ENCODE measurements at places on chromosomes 3 and 15.
A peak's percentile ranks its signal among the peaks of the same experiment; 100 is the strongest.

DNA sequence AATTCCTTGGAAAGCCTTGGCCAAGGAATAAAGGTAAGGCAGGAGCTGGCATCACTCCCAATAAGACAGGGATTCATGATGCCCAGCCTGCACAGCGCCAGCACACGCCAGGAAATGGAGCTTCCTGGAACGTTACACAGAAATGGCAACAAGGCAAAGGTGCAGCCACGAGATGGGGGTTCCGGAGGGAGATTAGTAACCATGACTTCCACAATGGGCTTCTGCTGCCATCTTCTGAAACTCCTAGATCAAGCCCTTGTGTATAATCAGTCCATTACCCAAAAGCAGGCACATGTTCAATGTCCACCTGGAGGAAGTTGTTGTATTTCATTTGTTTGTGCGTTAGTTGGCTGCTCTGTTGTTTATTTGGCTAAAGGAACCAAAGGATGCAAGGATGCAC lies 131.2 kb upstream of the TRIM42 start:
- DNase-seq: no peak
- no peak overlapping the region for H3K4me3 ChIP-seq
- H3K36me3 ChIP-seq: no peaks in the 10 kb centered on the region
- no peak overlapping the region for H3K27ac ChIP-seq
- H3K27me3 ChIP-seq: no peaks in the 10 kb centered on the region
- no peaks in the 10 kb centered on the region for H3K4me1 ChIP-seq

GRCh38 chr3:20185331-20185678 lies 701 bp downstream of the SGO1 start:
- DNase-seq: peak; percentile 26
- H3K36me3 ChIP-seq: peaks cover 4% of the 10 kb centered on the region
- H3K27me3 ChIP-seq: no peaks in the 10 kb centered on the region
- peak overlapping the region; percentile 33 for H3K27ac ChIP-seq
- H3K4me1 ChIP-seq: peaks cover 3% of the 10 kb centered on the region
- peak overlapping the region; percentile 52 for H3K4me3 ChIP-seq

GRCh38 chr15:51726302-51727073 lies 11.0 kb downstream of the LYSMD2 start:
- no peaks in the 10 kb centered on the region for H3K27me3 ChIP-seq
- H3K4me1 ChIP-seq: no peaks in the 10 kb centered on the region
- no peak overlapping the region for H3K4me3 ChIP-seq
- no peaks in the 10 kb centered on the region for H3K36me3 ChIP-seq

- H3K4me1 ChIP-seq: no peaks in the 10 kb centered on the region
- H3K27ac ChIP-seq: no peak overlapping the region
- H3K4me3 ChIP-seq: no peak overlapping the region
Observed at GRCh38 chr15:52417521-52417920, 111.2 kb downstream of the MYO5A start.

DNA sequence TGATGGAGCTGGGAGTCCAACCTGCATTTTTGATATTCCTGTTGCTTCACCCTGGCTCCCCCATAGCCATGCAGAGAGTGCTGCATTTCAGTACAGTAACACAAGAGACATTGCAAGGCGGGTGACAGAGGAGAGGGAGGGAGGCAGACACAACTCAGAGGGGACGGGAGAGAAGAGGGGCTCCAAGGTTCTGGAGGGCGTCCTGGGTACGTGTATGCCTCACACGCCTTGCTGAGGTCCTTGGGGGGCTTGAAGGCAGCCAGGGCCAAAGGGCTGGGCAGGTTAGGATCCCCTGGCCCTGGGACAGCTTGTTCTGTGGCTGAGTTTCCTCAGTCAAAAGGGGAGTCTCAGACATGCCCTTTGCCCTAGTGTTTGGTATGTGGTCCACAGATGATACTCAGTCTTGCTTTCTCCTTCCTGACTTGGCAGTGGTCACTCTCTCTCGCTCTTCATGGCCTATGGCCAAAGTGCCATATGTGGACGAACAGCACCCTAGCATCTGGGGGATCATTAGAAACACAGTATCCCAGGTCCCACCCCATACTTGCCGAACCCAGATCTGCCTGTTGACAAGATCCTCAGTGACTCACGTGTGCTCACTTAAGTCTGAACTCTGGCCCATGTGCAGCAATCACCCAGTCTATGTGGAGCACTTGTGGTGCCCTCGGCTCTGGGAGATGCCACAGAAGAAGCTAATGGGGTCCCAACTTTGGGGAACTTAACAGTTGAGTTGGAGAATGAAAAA lies 52.9 kb downstream of the FGD5 start:
- H3K36me3 ChIP-seq: peaks cover 2% of the 10 kb centered on the region
- H3K4me1 ChIP-seq: no peaks in the 10 kb centered on the region

- H3K36me3 ChIP-seq: no peaks in the 10 kb centered on the region
- no peaks in the 10 kb centered on the region for H3K4me1 ChIP-seq
Observed at GRCh38 chr3:65871305-65872141, 167.2 kb downstream of the MAGI1 start.

GRCh38 chr3:52481819-52482521 lies 13.2 kb upstream of the STAB1 start:
- H3K27me3 ChIP-seq: no peaks in the 10 kb centered on the region
- no peak overlapping the region for H3K4me3 ChIP-seq
- H3K36me3 ChIP-seq: peaks cover 6% of the 10 kb centered on the region
